Fibroblast of the conjunctiva (primary cell): ENCODE measurements at places on chromosomes 11 and 22.
A peak's percentile ranks its signal among the peaks of the same experiment; 100 is the strongest.

DNA sequence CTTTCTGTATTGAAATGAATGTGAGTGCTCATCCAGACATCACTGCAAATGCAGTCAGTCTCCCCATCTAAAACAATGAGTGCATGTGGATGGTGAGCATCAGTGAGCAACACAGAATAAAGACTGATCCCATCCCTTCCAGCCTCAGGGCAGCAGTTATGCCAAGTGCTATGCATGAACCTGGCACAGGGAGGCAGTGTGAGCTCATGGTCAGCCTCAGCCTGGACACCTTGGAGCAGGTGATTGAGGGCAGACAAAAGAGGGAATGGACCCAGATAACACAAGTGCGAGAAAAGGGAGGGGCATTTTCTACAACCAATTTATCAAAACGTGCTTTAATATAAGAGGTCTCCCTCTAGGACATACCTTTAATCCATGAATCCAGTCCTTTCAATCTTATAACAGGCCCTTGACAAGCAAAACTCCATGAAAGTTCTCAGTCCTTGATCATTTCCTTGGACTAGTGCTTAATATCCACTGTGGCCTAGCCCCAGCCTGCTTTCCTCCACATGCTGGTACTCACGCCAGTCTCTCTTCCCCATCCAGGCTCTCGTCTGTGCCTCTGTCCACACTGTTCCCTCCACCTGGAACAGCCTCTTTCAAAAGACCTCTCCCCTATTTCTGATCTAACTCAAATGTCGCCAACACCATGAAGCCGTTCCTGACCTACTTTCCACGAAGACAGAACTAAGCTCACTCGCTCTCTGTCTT lies 50.5 kb upstream of the LRRC55 start:
- DNase-seq: no peak

GRCh38 chr11:27600656-27601055 lies 94.1 kb upstream of the LIN7C start:
- DNase-seq: no peak

DNA sequence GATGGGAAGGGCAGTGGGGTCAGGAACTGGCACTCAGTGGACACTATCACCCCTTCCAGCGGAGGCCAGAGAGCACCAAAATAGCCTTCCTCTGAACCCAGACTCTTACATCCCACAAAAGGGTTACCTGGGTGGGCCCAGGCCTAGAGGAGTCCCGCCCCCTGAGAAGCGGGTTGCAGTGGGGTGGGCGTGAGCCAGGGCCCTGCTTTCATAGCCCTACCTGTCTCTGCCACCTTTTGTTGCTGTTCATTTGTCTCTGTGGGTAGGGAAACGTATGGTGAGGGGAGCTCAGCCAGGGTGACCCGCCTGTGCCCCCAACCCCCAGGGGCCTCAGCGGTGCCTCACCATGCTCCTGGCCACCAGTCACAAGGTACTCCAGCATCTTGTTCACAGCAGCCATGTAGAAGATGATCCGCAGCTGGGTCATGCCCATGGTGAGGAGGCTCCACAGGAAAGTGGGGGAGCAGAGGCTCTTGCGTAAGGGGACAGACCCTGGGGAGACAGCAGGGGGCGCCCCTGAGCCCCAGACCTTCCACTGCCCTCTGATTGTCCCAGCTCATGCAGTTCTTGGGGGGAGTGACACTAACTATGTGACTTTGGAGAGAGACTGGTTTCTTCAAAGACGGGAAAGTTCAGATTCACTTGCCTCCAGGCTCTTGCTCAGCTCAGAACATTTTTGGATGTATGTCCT lies 24.0 kb downstream of the SLC43A1 start:
- no peak for DNase-seq

- peak; percentile 41 for DNase-seq
Measured at GRCh38 chr11:118180300-118180703, 3.9 kb upstream of the SCN2B start.

DNA sequence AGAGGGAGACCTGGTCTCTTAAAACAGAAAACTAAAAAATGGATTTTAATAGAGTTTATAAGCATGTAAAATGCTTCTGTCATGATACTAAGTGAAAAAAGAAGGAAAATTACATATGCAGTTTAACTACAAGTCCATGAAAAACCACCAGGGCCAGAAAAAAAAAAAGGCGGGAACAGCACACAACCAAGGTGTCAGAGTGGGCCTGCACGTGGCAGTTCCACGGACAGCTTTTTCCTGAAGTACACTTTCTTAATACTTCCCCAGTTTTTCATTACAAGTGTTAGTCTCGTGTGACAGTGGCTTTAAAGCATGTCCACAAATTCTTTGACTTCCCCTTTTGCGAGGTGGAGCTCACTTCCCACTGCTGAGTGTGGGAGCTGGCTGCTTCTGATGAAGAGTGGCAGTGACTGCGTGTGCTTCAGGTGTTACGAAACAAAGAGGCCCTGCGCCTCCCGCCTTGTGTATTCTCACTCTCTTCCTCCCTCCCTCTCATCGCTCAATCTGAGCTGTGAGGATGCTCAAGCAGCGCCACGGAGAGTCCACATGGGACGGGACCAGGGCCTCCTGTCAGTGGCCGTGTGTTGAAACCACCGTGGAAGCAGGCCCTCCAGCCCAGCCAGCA lies 16.4 kb downstream of the PPM1F start:
- no peak for DNase-seq

GRCh38 chr11:65206441-65206841 lies 24.7 kb downstream of the CAPN1 start:
- no peak for DNase-seq

DNA sequence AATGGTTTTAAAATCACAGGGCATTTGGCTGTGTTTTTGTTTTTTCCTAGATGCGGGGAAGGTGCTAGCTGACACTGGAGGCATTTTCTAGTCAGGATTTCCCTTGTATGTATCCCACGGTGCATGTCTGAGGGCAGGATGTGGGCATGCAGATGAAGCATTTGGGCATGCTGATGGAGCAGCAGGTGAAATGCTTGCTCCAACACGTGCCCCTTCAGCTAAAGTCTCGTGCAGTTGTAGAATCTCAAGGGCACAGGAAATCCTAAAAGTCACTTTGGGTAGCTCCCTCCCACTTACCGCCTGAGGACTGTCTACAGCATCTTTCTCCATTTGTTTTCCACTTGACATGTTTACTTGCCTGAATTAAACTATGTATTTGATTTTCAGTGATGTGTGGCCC lies 429.4 kb upstream of the B3GAT1 start:
- no peak for DNase-seq

GRCh38 chr11:133718238-133718637 lies 127.1 kb downstream of the SPATA19 start:
- DNase-seq: no peak

DNA sequence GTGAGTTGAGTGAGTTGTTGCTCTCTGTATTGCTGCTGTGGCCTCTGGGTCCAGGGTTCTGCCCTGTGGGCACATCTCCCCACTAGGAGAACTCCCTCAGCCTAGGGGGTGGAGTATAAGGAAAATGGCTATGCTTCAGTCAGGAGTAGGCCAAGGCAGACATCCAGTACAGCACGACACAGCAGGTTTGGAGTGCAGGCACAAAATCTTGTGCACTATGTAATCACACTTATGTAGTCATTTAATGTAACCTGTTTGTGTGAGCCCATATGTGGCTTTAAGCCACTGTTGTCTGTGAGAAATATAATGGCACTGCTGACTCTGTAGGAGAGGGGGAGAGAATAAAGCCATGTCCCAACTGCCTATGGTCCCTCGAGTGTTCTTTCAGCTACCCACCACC lies 90.1 kb downstream of the CCDC83 start:
- no peak for DNase-seq

- DNase-seq: no peak
Measured at GRCh38 chr11:111019451-111019850, 226.1 kb upstream of the POU2AF2 start.

GRCh38 chr22:42596336-42596735 lies 18.3 kb downstream of the POLDIP3 start:
- no peak for DNase-seq

DNA sequence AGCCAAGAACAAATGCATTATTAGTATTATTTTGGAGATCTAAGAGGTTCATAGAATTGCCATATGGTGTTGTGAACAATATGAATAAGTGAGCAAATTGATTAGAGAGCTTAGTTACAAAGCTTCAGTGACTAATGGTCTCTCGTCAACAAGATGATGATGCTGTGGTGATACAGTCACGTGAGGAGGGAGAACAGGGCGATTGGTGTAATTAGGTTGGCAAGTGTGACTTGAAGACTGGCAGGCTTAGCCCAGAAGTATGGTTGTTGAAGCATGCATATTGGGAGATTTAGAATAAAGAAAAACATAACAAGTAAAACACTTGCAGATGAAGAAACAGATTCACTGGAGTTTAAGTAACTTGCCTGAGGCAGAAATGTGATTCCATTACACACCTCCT lies 100.6 kb upstream of the SORL1-AS1 start:
- peak; percentile 26 for DNase-seq

GRCh38 chr11:124717421-124717785 lies 22.3 kb upstream of the NRGN start:
- no peak for DNase-seq

DNA sequence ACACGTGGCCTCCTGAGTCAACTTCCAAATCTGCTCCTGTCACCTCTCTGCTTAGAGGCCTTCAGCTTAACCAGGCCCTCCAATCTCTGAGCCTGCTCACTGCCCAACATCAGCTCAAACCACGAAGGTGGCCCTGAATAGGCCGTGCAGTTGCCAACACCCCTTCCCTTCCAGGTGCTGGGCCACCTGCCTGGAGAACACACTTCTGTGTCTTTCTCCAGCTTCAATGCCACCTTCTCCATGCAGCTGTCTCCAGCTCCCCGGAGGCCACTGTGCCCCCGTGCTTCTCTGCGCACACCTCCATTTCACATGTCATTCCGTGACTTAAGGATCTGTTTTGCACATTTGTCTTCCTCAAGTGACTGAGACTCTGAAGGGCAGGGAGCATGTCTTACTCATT lies 5.3 kb downstream of the RELA start:
- DNase-seq: no peak

- DNase-seq: no peak
Measured at GRCh38 chr22:23759566-23759965, 3.2 kb upstream of the C22orf15 start.

DNA sequence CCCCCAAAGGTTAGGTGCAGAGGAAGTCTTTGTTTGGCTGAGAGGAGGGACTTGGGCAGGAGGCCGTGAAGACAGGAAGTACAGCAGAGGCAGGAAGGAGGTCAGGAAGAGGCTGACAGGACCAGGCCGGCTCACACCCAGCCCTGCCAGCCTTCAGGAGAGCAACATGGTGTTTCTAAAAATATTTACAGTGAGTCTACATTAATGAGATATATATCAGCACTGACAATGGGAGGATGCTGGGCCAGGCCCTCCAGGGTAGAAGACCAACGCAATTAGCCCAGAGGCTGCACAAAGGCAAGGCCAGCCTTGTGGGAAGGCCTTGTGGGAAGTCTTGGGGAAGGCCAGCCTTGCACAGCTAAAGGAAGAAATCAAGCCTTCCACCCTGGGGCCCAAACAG lies 7.9 kb upstream of the APLNR start:
- DNase-seq: no peak

GRCh38 chr11:107988397-107989158 lies 20.1 kb upstream of the CUL5 start:
- DNase-seq: no peak

DNA sequence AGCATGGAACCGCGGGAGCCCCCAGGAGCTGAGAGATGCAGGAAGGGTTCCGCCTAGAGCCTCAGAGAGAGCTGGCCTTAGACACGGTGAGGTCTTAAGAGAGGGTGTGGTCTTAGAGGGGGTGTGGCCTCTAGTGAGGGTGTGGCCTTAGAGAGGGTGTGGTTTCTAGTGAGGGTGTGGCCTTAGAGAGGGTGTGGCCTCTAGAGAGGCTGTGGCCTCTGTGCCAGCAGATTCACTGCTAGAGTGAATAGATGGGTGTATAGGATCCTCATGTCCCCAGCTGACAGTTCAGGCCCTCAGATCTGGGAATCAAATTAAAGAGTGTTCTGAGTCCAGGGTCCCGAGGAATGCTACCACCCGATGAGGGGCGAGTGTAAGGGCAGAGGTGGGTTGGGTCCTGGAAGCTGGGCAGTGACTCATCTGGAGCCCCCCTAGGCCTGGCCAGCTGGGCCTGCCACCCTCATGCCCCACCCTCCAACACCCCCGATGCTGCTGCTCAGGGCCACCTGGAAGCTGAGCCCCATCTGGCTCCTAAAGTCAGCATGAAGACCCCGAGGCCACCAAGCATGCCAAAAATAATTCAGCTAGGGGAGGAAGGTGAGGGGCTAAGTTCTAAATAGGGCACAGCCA lies 49.5 kb downstream of the IGF2 start:
- DNase-seq: peak; percentile 28

GRCh38 chr11:11558826-11559225 lies 63.0 kb downstream of the GALNT18 start:
- no peak for DNase-seq

DNA sequence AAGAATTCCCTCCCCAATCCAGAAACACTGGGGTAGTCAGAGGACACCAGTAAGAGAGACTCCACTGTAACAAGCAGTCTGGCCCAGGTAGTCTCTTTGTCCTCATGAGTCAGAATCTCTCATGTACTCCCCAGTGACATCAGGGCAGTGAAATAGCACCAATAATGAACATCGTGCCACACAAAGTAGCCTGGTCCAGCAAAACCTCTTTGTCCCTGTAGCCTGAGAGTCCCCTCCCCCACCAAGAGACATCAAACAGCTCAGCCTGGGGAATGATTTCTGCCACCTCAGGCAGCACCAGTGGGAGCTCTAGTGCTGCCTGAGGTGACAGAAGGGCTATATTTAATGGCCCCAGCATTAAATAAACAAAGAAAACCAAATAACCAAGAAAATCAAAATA lies 88.1 kb downstream of the SBF2 start:
- no peak for DNase-seq
